ENCODE measurements at places on chromosomes 4 and X.

DNA sequence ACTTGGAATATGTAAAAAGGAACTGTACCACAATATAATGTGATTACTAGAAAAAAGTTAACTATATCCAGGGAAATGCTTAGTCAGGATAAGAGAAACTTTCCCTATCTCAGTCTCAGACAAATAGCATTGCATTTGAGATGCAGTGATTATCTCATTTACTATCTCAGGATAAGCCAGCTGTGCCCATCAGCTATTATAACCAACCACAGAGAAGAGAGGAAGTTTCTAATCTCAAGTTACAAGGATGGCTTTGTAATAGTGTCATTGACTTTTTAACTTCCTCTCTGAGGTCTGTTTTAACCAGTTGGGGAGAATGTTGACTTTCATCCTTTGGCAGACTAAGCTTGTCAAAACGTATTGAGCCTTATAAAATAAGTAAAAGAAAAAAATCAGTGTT lies 56.5 kb downstream of the SNX25 start:
- DNase-seq, result no peak

DNA sequence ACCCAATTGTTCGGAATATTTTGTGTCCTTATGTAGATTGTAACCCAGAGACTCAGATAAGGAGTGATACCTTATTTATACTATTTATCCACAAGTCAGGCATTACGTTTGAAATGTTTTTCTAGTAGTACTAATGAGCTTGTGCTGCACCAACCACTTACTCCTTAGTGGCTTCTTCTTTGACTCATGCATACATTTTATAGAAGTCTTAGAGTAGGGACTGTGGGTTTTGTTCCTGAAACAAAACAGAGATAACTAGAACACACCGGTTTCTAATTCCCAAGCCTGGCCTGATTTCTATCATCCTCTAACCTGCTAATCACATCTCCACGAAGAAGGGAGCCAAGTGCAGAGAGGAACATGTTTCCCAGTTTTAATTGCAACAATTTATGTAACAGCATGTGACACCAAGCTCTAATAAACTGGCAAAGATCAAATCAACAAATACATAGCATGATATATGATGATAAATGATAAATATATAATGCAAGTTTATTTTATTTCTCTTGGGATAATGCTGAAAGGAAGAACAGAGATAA lies 32.3 kb downstream of the MGARP start:
- DNase-seq, result no peak

GRCh38 chrX:154979629-154980028 lies 42.9 kb downstream of the F8 start:
- no peak for DNase-seq

DNA sequence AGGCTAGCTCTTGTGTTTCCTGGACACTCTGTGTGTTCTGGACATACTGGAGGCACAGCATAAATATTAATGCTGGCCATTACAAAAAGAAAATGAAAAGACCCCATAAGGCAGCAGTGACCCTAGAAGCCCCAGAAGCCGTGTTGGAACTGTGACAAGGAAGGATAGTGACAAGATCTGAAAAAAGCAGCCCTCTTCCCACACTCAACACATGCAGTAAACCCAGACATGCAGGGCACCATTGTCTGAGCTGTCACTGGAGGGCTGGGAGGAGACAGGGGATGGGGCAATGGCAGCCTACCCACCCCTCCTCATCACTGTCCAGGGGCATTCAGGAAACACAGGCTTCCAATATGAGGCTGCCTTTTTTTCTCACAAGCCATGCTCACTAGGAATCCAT lies 6.5 kb downstream of the TRIM2 start:
- DNase-seq, result no peak

GRCh38 chr4:144579411-144580030 lies 66.4 kb upstream of the HHIP start:
- no peak for DNase-seq

GRCh38 chrX:132728296-132728695 lies 230.1 kb downstream of the HS6ST2 start:
- DNase-seq, result no peak

DNA sequence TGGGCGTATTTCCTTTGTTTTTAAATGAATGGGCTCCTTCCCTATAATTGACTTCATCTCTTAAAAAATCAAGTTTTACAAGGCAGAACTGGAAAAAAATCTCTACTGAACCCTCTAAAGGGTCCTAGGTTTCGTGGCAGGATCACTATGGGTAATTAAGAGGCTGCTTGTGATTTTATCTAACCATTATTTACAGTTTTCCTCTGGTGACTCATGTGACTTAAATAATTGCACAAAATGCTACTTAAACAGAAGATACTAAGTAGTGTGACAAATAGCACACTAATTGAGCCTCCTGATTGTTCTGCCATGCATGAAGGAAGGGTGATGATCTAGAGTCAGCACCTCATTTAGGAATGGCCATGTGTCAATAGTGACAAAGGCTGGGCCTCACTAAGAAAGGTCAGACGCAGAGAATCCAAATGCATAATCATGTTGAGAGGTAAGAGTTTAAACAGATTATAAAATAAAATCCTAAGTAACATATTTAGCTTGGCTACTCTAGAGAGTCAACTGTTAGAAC lies 35.5 kb downstream of the OFD1 start:
- no peak for DNase-seq
